ENCODE measurements at places on chromosomes 5 and 9.

- DNase-seq = no peak
Observed at GRCh38 chr9:133050781-133051180, 11.0 kb upstream of the CEL start.

GRCh38 chr5:179261301-179262125 is 83.7 kb downstream of the ADAMTS2 start:
- no peak for DNase-seq

GRCh38 chr9:13089666-13090065 is 189.8 kb downstream of the MPDZ start:
- no peak for DNase-seq

GRCh38 chr5:180137401-180138213 is 66.0 kb upstream of the RNF130 start:
- no peak for DNase-seq

- no peak for DNase-seq
Observed at GRCh38 chr5:25701936-25702335, 1057.2 kb upstream of the CDH10 start.

DNA sequence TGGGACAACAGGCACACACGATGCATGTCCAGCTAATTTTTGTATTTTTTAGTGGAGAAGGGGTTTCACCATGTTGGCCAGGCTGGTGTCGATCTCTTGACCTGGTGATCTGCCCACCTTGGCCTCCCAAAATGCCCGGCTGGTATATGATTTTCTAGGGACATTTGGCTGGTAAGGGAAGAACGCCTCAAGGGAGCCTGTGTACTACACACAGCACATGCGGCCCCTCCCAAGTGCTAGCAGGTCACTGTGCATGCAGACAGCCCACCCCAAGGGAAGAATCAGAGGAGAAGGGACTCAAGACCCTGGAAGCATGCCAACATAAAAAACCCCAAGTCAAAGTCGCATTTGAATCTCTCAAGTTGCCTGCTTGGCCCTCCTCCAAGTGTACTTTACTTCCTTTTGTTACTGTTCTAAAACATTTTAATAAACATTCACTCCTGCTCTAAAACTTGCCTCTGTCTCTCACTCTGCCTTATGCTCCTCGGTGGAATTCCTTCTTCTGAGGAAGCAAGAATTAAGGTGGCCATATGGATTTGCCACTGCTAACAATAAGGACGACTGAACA is 24.3 kb upstream of the OTULINL start:
- DNase-seq = no peak

DNA sequence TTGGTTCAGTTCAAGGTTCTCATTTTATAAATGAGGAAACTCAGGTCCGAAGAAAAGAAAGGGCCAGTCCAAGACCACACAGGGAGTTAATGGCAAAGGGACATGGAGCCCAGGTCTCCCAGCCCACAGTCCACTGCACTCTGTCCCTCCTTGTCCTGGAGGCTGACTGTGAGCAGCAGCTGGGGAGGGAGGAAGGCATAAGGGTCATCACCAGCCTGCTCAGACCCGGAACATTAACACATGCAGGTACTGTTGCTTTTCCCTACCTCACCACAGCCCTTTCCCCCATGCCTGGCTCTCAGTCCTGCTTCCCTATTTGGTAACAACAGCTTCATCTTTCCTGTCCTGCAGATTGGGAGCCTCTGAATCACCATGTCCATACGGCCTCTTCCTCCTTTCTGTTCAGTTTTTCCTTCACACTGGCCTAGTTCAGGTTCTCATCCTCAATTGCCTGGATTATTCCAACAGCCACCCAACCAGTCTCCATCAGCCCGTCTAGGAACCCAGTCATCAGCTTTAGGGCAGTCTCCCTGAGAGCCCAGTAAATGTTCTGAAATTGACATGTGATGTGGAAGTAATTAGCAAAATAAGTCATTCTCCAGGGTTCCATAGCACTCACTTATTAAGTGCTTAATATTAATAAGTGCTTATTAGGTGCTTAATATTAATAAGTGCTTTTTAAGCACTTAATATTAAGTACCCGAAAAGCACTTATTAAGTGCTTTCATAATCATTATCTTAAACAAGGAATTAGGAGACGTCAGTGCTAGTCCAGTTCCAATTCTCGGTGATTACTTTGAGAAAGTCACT is 4.3 kb downstream of the GPX3 start:
- no peak for DNase-seq

DNA sequence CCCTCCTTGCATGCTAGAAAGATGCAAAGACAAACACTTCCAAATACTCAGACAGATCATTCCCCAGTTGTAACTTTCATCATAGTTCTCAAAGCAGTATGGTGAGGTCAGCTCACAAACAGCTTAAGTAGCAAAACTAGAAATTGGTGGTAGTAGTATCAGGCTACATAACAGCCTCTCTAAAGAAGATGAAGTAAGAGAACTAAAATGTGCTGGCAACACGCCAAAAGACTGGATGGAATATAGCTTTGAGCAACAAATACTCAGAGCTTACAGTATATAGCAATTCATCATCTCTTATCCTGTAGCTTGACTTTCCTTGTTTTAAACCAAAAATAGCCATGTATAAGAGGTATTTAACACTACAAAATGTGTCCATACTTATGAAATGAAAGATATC is 7.5 kb downstream of the PFDN1 start:
- DNase-seq = peak; percentile 2

DNA sequence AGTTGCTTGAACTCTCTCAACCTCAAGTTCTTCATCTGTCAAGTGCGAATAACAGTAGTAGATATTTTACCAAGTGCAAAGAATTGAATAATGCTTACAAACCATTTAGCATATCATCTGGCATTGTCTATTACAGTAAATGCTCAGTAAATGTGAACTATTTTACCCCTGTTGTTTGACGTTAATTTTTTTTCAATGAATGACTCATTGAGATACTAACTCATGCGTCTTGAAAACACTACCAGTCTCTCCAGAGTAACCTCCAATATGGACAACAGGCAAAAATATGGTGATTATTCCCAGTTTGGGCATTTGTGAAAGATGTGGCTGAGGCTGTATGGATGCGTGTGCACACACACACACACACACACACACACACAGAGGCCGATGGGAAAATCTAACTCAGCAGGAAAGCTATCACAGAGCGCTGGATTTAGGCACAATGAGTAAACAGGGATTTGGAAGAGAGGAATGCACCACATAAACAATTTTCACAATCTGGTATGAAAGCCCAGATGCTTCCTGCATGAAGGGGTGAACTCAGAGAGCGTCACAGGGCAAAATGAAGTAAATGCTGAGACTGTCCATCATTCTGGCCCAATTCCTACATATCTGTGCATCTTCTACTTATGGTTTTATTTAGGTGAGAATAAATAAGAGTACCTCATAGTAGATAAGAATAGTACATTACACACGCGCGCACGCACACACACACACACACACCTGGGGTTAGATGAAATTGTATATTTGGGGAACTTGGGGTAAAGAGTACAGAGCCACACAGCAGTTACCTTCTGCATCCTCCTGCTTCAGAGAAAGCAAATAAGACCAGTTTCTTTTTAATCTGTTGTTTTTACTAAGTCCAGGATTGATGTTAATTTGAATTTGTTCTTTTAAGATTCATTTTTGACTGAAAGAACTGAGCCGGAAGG is 128.7 kb downstream of the PALM2AKAP2 start:
- DNase-seq = no peak

- no peak for DNase-seq
Observed at GRCh38 chr9:116303270-116303669, 149.7 kb downstream of the PAPPA start.
